Islet precursor cell (in vitro differentiated cells): ENCODE measurements at places on chromosomes 6 and 20.

- DNase-seq, result no peak
Observed at GRCh38 chr6:3744211-3744900, 7.2 kb downstream of the PXDC1 start.

GRCh38 chr6:12335717-12336116 lies 45.6 kb downstream of the EDN1 start:
- DNase-seq, result no peak

- DNase-seq, result no peak
Observed at GRCh38 chr6:4185846-4186245, 50.5 kb upstream of the ECI2 start.

DNA sequence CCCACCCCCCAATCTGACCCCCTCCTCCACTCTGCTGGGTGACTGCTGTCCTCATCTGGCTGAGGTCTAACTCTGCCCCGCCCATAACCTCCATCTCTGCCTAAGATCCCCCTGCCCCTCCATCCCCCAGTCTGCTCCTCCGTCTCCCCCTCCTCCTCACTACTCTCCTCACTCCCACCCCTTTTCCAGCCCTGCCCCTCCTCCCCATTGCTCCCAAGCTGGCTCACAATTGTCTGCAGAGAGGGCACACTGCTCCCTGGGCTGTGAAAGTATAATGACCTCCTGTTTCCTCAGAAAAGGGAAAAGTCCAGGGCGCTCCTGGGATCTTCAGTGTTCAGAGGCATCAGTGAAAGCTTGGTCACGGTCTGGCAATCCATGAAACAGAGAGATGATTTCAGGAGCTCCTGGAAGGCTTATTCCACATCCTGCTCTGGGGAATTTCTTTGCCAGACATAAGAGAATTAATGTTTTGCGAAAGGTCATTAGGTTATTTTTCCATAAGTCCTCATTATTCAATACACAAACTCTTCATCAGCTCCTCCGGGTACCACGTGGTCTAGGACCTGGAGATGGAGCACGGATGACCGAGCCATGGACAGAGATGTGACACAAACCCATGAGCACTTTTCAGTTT lies 21.5 kb downstream of the CST5 start:
- DNase-seq, result no peak

DNA sequence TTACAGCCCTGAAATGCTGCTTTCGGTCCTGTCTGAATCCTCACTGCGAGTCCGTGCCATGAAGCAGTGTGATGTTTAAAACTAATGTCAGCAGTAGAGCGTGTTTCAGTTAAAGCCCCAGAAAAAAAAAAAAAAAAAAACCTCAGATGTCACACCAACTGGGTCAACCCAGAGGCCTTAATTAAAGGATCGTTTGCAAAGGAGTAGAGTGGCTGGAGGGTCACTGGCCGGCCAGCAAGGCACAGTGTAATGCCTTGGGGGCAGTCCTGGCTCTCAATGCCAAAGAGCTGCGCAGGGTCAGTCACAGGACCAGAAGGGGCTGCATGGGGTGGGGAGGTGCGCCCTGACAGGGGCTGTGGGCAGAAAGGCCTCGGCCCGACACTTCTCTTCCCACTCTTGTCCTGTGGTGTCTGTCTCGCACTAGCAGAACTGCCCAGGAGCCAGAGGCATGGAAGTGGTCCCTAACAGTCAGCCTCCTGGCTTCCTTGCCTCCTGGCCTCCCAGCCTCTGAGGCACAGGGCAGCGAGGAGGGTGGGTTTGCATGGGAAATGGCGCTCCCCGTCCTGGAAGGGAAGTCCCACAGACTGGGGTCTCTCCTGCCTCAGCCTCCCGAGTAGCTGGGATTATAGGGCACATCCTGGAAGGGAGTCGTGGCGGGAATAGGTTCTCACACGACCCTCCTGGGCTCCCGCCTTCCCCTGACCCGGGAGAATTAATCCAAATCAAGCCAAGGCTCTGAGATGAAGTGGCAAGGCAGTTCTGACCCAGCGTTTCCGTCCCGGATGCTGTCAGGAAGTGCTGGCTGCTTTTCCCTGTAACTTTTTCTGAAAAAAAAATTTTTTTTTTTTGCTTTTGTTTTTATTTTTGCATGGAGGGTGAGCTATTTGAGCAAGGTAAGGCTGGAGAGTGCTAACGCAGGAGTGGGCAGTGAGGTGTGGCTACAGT lies 53.7 kb upstream of the MPC1 start:
- DNase-seq, result no peak

DNA sequence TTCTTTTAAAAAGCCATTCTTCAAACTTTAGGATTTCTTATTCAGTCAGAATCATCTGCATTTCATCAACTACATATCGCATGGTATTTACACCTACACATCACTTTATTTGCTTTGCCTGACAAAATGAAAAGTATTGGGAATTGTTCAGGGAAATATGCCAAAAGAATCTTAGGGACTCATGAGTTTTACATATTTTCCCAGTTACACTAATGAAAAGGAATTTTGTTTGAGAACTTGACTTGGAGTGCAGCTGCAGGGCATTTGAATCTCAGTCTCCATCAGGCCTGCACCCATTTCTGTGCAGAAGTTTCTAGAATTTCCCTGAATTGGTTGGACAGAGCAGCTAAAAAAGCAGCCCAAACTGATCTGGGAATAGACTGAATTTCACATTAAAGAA lies 65.3 kb downstream of the MTHFD1L start:
- no peak for DNase-seq

DNA sequence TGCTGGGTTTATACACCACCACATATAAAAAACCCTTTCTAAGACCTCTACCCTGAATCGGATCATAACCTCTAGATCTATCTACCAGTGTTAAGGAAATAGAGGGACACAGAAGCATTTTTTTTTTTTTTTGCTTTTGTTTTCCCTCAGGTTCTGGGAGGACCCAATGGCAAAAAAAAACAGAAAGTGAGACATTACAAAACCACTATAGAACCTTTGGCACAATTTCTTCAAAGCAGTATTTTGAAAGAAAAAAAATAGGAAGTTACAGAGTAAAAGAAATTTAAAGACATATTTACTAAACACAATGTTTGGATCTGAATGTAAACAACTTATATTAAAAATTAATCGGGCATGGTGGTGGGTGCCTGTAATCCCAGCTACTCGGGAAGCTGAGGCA lies 1258.7 kb upstream of the GJE1 start:
- no peak for DNase-seq

GRCh38 chr6:33410711-33411631 lies at the start of gene PHF1:
PHF1 (plus strand) TSS chr6:33411014; CDS start chr6:33412264, 1,250 bp downstream.
- DNase-seq, result no peak

DNA sequence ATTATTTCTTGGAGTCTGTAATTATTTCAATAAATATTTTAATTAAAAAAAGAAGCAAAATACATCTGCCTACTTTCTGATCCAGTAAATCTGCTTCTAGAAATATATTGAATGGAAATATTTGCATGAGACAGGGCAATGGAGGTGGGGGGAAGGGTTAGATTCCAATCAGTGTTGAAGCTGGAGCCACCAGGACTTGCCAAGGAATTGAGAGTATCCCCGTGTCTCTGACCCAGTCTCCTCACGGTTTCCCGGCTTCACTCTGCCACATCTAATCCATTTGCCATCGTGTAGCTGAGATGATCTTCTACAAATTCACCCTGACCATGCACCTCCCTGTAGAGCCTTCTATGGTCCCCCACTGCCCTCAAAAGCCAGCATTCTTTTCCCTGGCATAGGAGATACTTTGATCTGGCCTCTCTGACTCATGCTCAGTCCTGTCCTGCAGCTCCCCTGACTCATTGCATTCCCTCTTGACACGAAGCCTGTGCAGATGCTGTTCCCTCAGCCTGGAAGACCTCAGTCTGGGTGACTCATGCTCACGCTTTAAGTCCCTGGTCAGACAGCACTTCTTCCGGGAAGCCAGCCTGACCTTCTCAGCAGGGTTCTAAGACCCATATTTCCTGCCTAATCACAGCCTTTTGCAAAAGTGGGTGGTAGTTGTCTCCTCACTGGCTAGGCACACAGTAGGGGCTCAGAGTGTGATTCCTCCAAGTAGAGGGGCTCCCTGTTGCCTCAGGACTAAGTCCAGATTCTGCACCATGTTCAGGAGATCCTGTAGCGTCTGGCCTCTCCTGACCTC lies 23.0 kb upstream of the FKBP1A start:
- peak; percentile 96 for DNase-seq

DNA sequence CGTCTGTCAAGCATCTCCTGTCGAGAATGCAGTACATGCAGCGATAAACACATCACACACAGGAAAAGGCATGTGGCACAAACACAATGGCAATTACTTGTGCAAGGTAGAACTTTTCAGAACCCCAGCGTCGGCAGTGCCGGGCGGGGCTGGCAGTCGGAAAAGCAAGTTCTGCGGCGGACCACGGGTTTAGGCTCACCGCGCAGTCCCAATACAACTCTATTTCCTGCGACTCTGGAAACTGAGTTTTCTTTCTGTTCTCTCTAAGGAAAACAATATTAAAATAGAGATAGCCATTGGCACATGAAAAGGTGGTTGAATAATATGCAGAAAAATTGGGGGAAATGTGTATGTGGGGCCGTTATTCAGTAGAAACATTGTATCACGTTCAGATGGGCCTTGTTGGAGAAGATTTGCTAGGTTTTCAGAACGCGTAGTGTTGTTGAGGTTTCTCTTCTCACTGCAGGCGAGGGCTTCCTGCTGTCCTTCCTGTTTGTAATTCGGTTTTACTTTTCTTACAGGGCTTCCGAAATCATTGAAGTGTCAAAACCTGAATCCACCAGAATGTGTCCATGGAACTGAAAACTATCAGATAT lies 369.5 kb downstream of the THBS2 start:
- DNase-seq, result no peak

DNA sequence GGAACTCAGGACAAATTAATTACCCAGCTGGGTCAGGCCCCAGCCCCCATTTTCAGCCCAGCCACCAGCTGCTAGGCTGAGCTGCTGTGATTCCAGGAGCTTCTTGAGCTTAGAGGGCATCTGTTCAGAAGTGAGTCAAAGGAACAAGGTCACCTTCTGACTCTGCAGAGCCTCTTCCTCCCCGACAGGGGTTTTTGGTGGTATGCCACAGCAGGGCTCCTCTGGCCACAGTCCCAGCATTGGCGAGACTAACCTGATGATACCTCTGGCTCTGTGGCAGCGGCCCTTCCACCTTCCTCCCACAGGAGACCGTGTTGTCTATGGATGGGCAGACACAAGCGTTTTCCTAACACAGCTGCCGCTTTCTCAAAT lies 39.7 kb downstream of the ZC3H12D start:
- DNase-seq, result no peak

DNA sequence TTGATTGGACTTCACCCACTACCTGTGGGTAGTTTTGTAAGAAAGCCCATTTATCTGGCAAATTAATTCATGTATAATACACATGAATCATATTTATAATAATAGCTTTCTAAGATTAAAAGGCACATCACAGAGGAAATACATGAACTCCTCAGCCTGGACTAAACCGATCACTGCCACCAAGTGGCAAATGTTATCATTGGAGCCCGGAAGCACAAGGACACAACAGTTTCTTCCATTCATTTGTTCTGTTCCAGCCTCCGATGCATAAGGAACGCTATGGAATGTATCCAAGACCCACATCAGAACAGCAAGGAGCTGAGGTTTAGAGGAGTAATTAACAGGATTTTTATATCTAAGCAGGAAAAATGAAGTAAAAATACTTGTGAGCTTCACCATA lies 13.9 kb upstream of the IPCEF1 start:
- DNase-seq, result no peak

- DNase-seq, result no peak
Observed at GRCh38 chr6:16625291-16626265, 135.7 kb downstream of the ATXN1 start.

GRCh38 chr6:128295670-128296069 lies 224.7 kb downstream of the PTPRK start:
- DNase-seq, result no peak

DNA sequence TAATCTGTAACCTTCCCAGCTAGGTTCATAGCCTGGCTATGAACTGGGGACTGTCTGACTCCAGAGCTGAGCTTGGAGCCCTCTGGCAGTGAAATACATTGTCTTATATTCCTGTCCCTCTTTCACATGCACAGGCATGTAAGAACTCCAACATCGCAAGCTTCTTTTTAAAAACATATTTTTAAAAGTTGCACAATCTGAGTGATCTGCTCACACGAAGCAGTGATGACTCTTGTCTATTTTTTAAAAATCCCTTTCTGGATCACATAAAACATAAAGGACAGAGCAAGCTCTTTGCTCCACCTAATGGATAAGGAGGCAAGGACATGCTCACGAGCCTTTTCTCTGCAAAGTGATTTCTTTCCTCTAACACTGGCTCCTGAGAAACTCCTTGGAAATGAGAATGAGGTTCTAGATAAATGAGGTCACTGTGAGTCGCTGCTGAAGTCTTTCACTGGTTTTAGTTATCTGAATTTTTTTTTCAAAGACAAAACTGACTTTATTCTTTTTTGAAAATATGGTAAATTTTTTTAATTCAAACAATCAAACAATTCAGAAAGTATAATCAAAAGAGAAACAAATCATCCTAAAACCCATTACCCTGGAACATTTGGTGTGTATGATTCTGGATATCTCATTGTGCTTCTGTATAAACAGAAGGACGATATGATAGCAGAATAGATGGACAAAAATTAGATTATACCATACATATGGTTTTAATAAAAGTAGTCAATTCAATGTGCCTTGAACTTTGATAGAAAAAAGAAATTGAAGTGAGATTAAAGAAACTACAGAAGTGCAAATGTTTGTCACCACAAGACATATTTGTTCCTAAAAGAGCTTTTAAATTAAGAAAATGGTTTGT lies 30.8 kb downstream of the IL20RA start:
- DNase-seq, result no peak

GRCh38 chr6:22821664-22822320 lies 252.4 kb downstream of the HDGFL1 start:
- no peak for DNase-seq

GRCh38 chr6:130070792-130071191 lies 52.4 kb downstream of the L3MBTL3 start:
- DNase-seq, result no peak

DNA sequence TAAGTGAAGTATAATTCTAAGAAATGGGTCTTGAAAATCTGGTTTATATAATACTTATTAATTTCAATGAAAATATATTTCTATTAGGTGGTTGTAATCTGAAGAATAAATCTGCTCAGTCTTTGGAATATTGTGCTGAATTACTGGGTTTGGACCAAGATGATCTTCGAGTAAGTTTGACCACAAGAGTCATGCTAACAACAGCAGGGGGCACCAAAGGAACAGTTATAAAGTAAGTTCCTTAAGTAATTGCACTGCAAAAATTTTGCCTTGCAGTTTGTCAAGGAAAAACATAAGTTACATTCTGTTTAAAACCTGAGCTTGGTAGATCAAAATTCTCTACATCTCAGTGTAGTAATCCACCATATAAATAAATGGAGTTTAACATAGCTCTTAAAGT lies 106.0 kb downstream of the MYO6 start:
- no peak for DNase-seq

DNA sequence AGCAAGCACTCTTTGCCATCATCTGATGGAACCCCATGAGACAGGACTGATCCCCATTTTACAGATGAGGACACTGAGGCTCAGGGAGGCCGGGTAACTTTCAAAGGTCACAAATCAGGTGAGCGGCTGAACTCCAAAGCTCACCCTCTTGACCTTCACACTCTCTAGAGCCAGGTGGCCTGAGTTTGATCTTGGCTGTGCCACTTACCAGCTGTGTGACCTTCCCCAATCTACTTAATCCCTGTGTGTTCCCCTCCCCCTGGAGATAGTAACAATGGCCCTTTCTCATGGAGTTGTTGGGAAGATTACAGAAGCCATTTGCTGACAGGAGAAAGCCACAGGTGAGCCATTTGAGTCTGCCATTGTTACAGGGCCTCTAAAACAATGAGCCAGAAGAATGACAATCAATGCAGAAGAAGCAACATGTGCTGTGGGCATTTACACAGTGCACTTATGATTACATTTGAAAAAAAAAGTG lies 34.5 kb downstream of the BMP7 start:
- DNase-seq, result no peak
